Activated gamma-delta T cell treated with anti-CD3 and anti-CD28 coated beads, Interleukin-2, amount 50 U/mL, for 16 hours (primary cell): ENCODE measurements at places on chromosomes 2 and 18.

DNA sequence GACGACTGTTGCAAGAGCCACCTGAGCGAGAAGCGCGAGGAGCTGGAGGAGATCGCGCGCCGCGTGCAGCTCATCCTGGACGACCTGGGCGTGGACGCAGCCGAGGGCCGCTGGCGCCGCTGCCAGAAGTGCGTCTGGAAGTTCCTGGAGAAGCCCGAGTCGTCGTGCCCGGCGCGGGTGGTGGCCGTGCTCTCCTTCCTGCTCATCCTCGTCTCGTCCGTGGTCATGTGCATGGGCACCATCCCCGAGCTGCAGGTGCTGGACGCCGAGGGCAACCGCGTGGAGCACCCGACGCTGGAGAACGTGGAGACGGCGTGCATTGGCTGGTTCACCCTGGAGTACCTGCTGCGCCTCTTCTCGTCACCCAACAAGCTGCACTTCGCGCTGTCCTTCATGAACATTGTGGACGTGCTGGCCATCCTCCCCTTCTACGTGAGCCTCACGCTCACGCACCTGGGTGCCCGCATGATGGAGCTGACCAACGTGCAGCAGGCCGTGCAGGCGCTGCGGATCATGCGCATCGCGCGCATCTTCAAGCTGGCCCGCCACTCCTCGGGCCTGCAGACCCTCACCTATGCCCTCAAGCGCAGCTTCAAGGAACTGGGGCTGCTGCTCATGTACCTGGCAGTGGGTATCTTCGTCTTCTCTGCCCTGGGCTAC is 1.2 kb downstream of the KCNF1 start:
- no peak for DNase-seq

- DNase-seq, result no peak
These were observed 104.3 kb upstream of the PIK3C3 start for GRCh38 chr18:41850781-41851180.

DNA sequence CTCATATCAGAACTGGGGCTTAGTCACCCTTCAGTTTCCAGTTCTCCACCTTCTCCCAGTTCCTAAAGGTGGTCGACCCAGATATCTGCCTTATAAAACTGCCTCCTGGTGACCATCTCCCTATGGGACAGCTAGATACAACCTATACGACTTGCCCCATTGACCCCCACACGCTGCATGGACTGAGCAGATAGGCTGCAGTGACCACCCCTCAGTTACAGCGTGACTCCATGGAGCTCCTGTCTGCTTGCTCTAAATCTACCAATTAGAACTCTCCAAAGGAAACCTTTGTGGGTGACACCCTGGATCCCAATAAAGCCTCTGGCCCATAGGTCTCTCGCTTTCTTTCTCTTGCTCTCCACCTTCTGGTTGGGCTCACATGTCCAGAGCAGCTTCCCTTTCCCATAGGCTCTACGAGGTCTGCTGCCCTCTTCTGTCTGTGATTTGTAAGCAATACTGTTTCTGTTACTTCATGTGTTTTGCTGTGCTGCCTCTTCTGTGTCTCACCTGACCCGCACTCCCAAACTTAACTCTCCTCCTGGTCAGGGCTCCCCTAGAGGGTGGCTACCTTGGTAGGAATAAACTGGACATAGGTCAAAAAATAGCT is 971.3 kb upstream of the FAM98A start:
- no peak for DNase-seq

DNA sequence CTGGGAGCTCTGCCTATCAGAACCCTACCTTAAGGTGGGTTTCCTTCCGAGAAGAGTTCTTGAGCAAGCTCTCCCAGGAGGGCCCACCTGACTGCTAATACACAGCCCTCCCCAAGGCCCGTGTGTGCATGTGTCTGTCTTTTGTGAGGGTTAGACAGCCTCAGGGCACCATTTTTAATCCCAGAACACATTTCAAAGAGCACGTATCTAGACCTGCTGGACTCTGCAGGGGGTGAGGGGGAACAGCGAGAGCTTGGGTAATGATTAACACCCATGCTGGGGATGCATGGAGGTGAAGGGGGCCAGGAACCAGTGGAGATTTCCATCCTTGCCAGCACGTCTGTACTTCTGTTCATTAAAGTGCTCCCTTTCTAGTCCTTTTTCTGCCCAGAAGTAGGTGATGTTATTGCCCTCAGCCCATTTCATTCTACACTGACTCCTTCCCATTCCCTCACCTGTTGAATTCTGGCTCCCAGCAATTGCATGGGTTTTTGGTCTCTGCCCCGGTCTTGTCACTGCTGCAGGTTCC is 6.5 kb downstream of the TMEM37 start:
- no peak for DNase-seq

DNA sequence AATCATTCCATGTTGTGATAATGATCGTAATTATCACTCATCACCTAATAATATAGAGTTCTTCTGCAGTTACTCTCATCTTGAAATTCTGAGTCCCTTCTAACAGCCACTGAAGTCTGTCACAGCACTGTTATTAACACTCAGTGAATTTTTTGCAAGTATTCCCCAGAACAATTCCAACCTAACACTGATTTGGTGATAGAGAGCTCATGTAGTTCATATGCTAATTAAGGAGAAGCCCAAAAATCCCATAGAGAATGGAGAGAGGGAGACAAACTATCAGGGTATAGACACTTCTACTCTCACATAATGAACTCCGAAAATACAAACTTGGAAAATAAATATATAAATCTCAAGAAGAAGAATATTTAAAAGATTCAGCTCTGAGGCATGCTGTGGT is 1253.4 kb upstream of the NXPH2 start:
- no peak for DNase-seq

- DNase-seq, result no peak
These were observed 3.5 kb upstream of the NOSTRIN start for GRCh38 chr2:168798888-168799410.
